ENCODE measurements at places on chromosomes 4 and X.

DNA sequence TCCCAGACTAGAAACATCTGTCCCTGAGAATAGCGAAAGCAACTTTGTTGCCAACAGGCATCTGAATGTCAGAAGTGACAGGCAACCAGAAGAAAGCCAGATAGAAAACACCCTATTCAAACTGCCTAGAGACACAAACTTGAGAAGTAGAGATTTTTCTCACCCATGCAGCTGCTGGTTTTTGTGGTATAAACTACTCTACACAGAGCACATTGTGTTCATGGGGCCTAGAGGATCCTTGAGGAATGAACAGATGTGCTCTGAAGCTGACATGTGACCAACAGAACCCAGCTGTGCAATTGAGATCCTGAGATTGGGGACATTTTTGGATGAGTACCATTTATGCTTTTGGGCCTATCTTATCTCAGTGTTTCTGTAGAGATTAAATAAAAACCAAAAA is 63.6 kb upstream of the NRK start:
- DNase-seq = no peak

DNA sequence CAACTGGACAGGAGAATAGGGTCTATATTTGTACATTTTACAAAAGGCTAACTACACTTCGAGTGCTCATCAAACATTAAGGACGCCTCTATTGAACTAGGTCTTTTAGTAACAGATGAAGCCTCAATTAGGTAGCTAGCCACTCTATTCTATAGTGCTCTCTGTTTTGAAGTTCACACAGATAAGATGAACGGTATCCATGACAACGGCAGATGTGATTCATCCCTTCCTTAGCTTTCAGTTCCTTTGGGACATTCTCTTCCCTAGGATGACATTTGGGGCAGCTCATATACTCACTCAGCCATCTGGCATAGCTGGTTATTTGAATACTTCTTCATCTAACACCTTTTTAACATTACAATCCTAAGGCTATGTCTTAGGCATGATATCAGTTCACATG is 62.4 kb upstream of the WDFY3 start:
- no peak for DNase-seq

- no peak for DNase-seq
Observed at GRCh38 chr4:605702-606425, 19.5 kb upstream of the PDE6B start.

DNA sequence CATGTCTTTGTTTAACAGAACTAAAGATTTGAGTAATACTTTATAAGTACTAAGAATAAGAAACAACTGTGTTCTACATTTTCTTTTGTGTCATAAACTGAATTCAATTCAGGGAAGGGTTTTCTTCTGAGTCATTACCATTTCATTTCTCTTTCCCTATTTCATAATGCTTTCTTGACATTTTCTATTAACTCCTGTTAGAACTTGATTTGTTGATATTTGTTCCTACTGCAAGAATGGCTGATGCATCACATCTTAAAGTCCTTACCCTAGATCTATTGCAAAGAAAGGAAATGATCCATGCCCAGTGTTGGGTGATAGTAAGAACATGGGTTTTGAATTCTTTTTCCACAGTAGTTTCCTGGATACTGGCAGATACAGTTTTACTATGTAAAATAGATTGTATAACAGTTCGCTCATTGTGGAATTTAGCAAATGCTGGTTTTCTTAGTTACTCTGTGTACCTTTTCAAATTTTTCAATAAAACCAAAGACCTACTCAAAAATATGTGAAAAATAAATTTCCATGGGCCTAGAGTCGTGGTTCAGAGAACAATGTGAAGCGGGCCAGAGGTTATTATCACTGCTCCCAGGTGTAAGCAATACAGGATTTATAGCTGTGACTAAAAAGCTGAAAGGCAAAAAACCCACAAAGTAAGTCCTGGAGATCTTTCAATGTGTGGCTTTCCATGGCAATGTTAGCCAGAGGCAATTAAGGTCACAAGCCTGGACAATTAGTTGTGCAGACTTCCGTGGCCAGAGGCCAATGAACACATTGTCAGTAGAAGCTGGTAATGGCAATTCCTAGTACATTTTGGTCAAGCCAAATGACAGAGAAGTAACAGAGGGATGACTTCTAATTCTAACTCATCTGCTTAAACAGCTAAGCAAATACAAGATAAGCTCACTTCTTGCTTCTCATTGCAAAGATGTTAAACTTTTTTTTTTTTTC is 127.3 kb upstream of the FAT4 start:
- DNase-seq = no peak

DNA sequence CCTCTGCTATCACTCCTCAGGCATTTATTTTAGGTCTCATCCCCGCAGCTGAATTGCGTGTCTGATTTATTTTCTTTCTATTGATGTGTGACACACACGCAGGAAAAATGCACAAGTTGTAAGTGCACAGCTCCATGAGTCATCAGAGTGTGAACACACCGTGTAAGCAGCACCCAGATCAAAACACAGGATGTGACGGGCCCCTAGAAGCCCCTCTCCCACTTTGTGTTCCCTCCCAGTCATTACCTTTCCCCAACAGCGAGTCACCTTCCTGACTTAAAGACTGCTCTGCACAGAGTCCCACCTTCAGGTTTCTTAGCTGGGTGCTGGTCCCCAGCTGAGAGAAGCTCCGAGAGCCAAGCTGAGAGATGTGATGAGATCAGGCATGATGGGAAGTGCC is 436.7 kb downstream of the MID1IP1 start:
- DNase-seq = no peak

DNA sequence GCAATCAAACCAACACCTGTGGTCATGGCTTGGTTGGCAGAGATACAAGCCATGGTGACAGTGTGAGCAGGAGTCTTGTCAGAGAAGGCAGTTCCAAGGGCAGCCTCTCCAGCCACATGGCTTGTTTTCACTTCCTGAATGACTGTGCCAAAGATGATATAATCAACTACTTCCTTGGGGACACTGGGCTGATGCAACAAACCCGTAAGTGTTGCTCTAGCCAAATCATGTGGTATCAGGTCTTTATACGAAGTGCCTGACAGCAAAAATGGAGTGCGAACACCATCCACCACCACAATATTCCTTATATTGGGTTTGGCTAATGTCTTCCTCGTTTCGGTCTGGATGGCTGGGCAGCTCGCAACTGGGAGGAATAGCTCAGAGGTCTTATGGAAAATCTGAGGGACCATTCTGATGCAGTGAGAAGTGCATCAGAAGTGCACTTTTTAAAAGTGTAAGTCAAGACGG is 922.0 kb downstream of the NLGN4X start:
- no peak for DNase-seq

GRCh38 chr4:22680065-22680642 is 12.6 kb upstream of the GBA3 start:
- DNase-seq = no peak

- peak; percentile 21 for DNase-seq
Observed at GRCh38 chrX:9708923-9709553, 56.6 kb downstream of the GPR143 start.

- DNase-seq = no peak
Observed at GRCh38 chrX:23578079-23578478, 89.2 kb upstream of the PRDX4 start.

DNA sequence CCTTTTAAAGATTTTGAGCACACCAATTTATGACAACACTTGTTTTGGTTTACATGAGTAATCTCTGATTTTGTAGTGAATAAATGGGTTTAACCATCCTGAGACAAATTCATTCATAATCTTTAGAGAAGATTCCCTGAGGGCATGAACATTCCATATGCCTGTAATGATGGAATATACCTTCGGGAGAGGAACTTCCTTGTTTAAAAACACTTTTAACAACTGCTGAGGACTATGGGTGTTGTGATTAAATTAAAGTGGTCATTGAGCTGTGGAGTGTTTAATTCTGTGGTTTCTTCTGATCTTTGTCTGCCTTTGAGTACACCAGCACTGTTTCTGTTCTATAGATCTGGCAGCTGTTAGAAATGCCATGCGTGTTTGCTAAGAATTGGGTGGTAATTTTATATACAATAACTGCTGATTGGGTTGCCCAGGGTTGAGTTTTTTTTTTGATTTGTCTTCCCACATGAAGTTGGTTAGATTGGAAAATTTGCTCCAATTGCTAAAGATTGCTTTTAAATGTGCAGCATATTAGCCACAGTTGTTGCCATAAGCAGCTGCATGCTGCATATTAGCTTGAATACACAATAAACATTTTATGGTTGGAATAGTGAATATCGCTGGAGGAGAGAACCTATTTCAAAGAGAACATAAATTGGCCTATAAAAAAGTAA is 86.8 kb downstream of the DCLK2 start:
- no peak for DNase-seq

- DNase-seq = no peak
Observed at GRCh38 chrX:151789179-151789800, 54.7 kb downstream of the CNGA2 start.

DNA sequence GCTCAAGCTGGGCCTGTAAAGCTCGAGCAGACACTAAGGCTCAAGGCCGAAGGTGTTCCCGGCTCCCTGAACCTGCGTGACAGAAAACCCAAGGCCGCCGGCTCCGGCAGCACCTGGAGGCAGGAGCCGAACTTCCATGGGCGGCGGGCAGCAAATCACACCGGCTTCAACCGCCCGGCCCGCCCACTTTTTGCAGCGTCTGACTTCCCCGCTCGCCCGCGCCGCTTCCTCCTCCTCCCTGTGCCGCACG is 940 bp upstream of the NSD2 start:
- DNase-seq = peak; percentile 54

GRCh38 chr4:7118013-7118832 is 50.4 kb upstream of the GRPEL1 start:
- DNase-seq = no peak

GRCh38 chr4:31984872-31985271 is 1264.7 kb downstream of the PCDH7 start:
- no peak for DNase-seq

DNA sequence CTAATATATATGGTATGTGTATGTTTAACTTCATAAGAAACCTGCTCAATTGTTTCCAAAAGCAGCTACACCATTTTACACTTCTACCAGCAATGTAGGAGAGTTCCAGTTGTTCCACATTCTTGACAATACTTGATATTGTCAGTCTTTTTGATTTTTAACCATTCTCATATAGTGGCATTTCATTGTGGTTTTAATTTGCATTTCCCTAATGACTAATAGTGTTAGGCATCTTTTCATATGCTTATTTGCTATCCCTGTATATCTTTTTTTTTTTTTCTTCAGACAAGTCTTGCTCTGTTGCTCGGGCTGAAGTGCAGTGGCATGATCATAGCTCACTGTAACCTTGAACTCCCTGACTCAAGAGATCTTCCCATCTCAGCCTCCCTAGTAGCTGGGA is 58.2 kb upstream of the TRIM2 start:
- DNase-seq = no peak

DNA sequence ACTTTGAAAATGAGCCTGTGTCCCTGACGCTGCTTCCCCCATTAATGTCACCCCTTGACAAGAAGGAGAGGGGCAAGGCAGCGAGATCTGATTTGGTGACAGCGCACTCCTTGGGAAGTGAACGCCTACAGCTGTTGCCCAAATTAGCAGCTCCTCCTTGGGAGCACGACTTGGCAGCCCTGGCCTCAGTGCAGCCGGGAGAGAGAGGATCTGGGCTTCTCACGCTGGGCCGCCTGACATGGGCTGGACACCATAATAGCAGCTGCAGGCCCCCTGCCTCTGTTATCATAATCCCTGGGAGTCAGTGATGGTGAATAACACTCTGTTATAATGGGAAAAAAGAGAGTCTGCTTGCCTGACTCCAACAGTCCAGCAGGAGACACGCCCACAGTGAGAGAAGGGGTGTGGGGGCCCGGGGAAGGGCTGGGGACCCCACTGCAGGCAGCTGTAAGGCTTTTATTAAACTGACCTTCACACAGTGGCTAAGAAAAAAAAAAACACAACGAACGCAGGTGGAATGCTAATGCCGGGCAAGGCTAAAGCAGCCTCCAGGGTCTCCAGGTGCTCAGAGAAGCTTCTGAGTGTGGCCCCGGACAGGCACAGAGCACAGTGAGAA is 73.3 kb downstream of the PSAPL1 start:
- DNase-seq = peak; percentile 79

DNA sequence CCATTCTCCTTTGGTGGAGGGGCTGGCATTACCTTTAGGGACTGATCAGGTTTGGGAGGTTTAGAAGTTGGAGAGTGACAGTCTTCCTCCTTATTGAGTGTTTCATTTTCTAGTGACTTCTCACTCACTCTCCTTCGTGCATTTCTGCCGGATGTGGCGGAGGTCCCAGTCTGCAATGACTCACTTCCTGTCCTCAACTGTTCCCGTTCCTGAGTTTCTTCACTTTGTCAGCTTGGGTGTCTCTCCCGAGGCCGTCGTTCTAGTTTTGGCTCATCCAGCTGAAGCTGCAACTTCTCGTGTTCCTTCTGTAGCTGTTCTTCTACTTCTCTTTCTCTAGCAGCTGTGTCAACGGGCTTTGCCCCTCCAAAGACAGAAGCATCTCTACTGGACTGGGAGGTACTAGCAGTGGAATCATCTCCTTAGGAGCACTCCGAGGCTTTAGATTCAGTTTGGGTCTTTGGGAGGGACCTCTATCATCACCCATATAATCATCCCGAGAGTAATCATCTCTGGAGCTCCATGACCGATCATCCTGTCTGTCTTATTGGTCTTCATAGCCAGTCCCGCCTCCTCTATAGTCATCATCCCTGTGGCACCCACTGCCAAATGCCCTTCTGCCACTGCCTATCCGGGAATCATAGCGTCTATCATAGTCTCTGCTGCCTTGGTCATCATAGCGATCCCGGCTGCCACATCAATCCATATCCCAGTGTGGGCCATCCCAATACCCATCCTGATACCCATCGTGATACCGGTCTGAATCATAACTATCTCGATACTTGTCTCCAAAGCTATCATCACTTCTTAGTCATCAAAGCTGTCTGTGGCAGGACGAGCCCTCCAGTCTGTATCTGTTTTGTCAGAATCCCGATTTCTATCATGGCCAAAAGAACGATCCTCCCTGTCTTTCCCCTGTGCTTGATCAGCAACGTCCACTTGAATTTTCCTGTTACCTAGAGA is 35.3 kb upstream of the VSIG4 start:
- DNase-seq = peak; percentile 3

DNA sequence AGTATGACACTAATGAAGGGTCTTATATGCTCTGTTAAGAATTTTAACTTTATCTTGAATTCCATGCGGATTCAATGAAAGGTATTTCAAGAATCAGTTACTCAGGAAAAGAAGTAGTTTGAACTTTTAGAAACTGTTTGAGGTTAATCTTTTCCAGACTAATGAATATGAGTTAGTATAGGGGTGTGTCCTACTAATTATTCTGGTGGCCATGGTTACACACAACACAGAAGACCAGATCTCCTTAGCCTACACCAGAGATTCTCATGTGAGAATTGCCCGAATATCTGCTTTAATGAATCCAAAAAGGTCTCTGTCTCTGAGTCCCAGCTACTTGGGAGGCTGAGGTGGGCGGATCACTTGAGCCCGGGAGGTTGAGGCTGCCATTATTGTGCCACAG is 100.4 kb downstream of the MMRN1 start:
- DNase-seq = no peak
